Small intestine (tissue), 16 donors: ENCODE measurements at places on chromosomes 4 and X. TPM values are rescaled to one million over a fixed set of nuclear protein-coding genes. Genes with fewer than 3 reads are reported as not detected.

DNA sequence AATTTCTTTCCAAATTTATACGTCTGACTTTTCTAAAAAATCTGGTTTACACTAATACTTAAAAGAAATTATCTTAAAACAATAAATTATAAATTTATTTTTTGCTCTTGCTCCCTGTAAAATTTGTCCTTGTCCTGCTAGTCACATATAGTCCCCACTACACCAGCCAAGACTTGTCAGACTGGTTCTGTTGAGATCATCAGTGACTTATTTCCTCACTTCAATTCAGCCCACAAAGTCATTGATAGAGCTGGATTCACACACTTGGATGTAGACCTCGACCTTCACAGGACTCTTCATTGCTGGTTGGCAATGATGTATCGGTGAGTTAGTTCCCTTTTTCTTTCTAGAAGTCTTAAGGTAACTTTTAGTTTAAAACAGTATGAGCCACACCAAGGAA, at the start of gene TMPRSS11E:
TSS of gene TMPRSS11E (plus strand) at position 263 of the 400 bp plus-strand sequence. CDS start at position 313, 50 bp downstream.
- no peaks in the 10 kb centered on the region for H3K36me3 ChIP-seq
- no peaks in the 10 kb centered on the region for H3K27me3 ChIP-seq
- no peak for DNase-seq
- no peaks in the 10 kb centered on the region for H3K4me1 ChIP-seq
- H3K27ac ChIP-seq = no peak within 1 kb of the TSS

GRCh38 chrX:82335772-82336171, 1133.9 kb downstream of the SH3BGRL start:
- no peak for DNase-seq
- H3K27me3 ChIP-seq = no peaks in the 10 kb centered on the region
- H3K36me3 ChIP-seq = no peaks in the 10 kb centered on the region
- H3K27ac ChIP-seq = no peak overlapping the region
- no peaks in the 10 kb centered on the region for H3K4me1 ChIP-seq

- peaks cover 2% of the 10 kb centered on the region for H3K4me1 ChIP-seq
- H3K36me3 ChIP-seq = peaks cover 25% of the 10 kb centered on the region
- H3K4me3 ChIP-seq = no peak overlapping the region
- no peaks in the 10 kb centered on the region for H3K27me3 ChIP-seq
- no peak for DNase-seq
These were observed 21.7 kb downstream of the LETM1 start for GRCh38 chr4:1834047-1834775.

DNA sequence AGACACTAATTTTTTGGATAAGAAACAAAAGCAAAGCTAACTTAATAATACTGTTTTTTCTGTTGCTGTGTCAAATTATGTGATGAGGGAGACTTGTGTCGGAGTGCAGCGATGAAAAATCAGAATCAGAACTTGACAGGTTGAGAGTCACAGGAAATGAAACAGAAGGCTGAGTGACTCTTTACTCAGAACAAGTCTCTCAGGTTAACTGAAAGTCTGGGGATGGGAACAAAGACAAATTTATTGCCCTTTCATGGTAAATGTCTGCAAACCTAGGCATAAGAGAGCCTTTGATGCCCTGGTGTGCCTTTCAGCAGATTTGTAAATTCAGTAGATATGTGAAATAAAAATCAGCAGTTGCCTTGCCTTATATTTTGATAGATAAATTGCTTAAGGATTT, 96.0 kb downstream of the ADGRL3 start:
- DNase-seq = no peak
- no peaks in the 10 kb centered on the region for H3K36me3 ChIP-seq
- H3K4me1 ChIP-seq = no peaks in the 10 kb centered on the region
- no peaks in the 10 kb centered on the region for H3K27me3 ChIP-seq

Gene ATP2B3
- not detected for polyA plus RNA-seq

Gene ASIC5
- not detected for polyA plus RNA-seq

Gene RS1
- polyA plus RNA-seq = 0.03 TPM

DNA sequence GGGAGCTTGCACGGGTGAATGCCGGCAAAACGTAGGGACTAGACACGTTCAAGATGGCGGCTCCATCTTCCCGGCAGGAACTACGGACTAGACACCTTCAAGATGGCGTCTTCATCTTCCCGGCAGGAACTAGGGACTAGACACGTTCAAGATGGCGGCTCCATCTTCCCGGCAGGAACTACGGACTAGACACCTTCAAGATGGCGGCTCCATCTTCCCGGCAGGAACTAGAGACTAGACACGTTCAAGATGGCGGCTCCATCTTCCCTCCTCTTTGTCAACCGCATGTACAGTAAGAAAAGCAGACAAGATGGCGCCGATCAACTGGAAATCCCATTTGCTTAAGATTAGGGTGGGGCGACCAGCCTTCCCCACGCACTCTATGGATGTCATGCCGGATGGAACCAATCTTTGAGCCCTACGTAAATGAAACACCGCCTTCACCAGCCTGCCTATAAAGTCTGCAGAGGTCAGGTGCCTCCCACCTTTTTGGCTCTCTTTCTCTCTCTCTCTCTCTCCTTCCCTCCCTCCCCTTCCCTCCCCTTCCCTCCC, 222.4 kb downstream of the CRLF2 start:
- H3K27ac ChIP-seq = no peak overlapping the region
- no peaks in the 10 kb centered on the region for H3K4me1 ChIP-seq
- DNase-seq = peak; percentile 52
- H3K27me3 ChIP-seq = no peaks in the 10 kb centered on the region
- no peaks in the 10 kb centered on the region for H3K36me3 ChIP-seq

DNA sequence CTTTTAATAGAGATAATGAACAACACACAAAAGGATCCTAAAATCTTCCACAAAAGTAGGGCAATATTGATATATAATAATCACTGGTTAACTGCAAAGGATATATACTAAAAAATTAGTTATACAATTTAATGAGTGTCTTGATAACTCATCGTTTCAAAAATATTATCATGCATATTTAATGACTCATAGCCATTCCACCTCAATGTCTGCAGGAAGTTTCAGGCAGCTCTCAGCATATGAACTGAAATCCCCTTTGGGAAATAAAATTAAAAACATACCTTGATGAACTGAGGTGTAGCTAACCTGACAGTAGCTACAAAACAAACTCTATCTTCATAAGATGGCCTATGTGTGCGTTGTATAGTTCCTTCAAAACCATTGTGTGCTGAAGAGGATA, 62.9 kb downstream of the TMEM165 start:
- H3K27ac ChIP-seq = no peak overlapping the region
- no peaks in the 10 kb centered on the region for H3K4me1 ChIP-seq
- peaks cover 7% of the 10 kb centered on the region for H3K36me3 ChIP-seq
- H3K4me3 ChIP-seq = no peak overlapping the region
- no peak for DNase-seq
- no peaks in the 10 kb centered on the region for H3K27me3 ChIP-seq

DNA sequence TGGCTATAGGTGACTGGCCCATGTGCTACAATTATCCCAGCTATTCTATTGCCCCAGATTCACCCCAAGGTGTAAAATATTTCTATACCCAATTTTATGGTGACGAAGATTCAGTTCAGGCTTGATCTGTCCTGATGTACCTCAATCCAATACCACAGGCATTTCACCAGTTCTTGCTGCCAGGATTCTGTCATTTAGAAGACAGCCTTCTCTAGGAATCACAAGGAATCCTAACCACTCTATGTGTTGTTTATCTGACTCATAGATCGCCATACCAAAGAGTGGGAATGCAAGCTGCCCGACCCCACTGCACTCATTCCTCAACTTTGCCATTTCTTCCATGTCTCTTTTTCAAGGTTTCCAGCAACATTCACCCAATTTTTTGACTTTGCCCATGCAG, 355.0 kb upstream of the EMCN start:
- DNase-seq = no peak
- H3K36me3 ChIP-seq = no peaks in the 10 kb centered on the region
- no peaks in the 10 kb centered on the region for H3K27me3 ChIP-seq
- no peak overlapping the region for H3K27ac ChIP-seq
- H3K4me3 ChIP-seq = no peak overlapping the region
- H3K4me1 ChIP-seq = no peaks in the 10 kb centered on the region

GRCh38 chr4:139144161-139144859, 32.7 kb downstream of the ELF2 start:
- H3K27ac ChIP-seq = no peak overlapping the region
- no peaks in the 10 kb centered on the region for H3K4me1 ChIP-seq
- H3K4me3 ChIP-seq = no peak overlapping the region
- no peaks in the 10 kb centered on the region for H3K36me3 ChIP-seq

GRCh38 chr4:170758988-170759387, 669.2 kb upstream of the AADAT start:
- H3K4me3 ChIP-seq = no peak overlapping the region
- no peak for DNase-seq
- no peaks in the 10 kb centered on the region for H3K27me3 ChIP-seq
- H3K4me1 ChIP-seq = no peaks in the 10 kb centered on the region

Gene SCRG1
- 0.15 TPM for polyA plus RNA-seq

GRCh38 chrX:20742106-20742505, 475.4 kb upstream of the RPS6KA3 start:
- H3K36me3 ChIP-seq = no peaks in the 10 kb centered on the region
- H3K4me3 ChIP-seq = no peak overlapping the region
- H3K27me3 ChIP-seq = no peaks in the 10 kb centered on the region
- H3K4me1 ChIP-seq = no peaks in the 10 kb centered on the region

Gene LDB2
- 3.2 TPM for polyA plus RNA-seq

DNA sequence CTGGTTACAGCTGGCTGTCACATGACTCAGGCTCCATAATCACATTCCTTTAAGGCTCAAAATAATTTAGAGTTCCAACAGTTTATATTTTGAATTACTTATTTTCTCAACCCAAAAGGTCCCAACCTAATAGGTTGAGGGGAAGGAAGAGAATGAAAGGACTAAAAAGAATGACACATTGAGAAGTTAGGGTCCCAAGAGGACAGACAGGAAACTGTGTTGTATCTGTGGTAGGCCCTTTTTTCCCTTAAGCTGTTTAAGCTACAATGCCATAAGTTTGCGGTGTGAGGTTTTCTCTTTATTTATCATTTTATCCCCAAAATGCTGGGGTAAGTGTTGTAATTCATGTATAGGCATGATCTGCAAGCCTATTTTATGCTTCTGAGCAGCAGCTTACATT, 290.2 kb downstream of the ZNF674 start:
- H3K4me3 ChIP-seq = no peak overlapping the region
- no peak for DNase-seq
- no peaks in the 10 kb centered on the region for H3K4me1 ChIP-seq

- no peak overlapping the region for H3K27ac ChIP-seq
- H3K4me1 ChIP-seq = no peaks in the 10 kb centered on the region
- no peak overlapping the region for H3K4me3 ChIP-seq
- no peak for DNase-seq
These were observed 60.0 kb downstream of the C4orf50 start for GRCh38 chr4:5958199-5958735.

Gene ZAR1
- polyA plus RNA-seq = 0.03 TPM

Gene PTTG2
- polyA plus RNA-seq = not detected

Gene PLAC8
- polyA plus RNA-seq = 84.2 TPM

GRCh38 chr4:78951862-78952472, 12.7 kb upstream of the PAQR3 start:
- peak; percentile 59 for DNase-seq
- no peaks in the 10 kb centered on the region for H3K4me1 ChIP-seq
- H3K27ac ChIP-seq = no peak overlapping the region

Gene TRAPPC11
- 18.4 TPM for polyA plus RNA-seq

GRCh38 chrX:107683124-107683895, 55.0 kb downstream of the PRPS1 start:
- H3K4me3 ChIP-seq = no peak overlapping the region
- peak overlapping the region; percentile 84 for H3K27ac ChIP-seq
- DNase-seq = peak; percentile 55
- H3K4me1 ChIP-seq = peaks cover 20% of the 10 kb centered on the region
- no peaks in the 10 kb centered on the region for H3K27me3 ChIP-seq
- H3K36me3 ChIP-seq = no peaks in the 10 kb centered on the region

- H3K36me3 ChIP-seq = no peaks in the 10 kb centered on the region
- no peak for DNase-seq
- no peak overlapping the region for H3K4me3 ChIP-seq
- H3K27ac ChIP-seq = no peak overlapping the region
These were observed 93.2 kb upstream of the DIAPH2 start for GRCh38 chrX:96591421-96591820.

DNA sequence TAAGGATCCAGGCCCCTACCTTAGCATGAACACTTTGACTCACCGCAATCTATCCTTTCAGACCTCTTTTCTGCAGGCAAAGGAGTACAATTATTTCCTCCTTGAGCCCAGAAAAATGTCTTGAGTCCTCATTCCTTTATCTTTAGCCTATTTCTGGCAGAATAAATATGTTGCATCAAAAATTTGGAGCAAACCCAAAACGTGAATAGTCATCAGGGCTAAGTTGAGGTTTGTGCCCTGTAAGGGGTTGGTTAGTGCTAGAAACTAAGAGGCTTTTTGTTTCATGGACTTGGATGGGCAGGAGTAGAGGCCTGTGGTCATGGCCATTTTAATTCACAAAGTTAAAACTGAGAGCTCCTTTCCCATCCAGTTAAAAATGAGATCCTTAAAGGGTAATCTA, 460.3 kb downstream of the GBA3 start:
- H3K36me3 ChIP-seq = no peaks in the 10 kb centered on the region
- H3K27me3 ChIP-seq = no peaks in the 10 kb centered on the region
- no peak overlapping the region for H3K27ac ChIP-seq
- H3K4me3 ChIP-seq = no peak overlapping the region
- no peaks in the 10 kb centered on the region for H3K4me1 ChIP-seq

DNA sequence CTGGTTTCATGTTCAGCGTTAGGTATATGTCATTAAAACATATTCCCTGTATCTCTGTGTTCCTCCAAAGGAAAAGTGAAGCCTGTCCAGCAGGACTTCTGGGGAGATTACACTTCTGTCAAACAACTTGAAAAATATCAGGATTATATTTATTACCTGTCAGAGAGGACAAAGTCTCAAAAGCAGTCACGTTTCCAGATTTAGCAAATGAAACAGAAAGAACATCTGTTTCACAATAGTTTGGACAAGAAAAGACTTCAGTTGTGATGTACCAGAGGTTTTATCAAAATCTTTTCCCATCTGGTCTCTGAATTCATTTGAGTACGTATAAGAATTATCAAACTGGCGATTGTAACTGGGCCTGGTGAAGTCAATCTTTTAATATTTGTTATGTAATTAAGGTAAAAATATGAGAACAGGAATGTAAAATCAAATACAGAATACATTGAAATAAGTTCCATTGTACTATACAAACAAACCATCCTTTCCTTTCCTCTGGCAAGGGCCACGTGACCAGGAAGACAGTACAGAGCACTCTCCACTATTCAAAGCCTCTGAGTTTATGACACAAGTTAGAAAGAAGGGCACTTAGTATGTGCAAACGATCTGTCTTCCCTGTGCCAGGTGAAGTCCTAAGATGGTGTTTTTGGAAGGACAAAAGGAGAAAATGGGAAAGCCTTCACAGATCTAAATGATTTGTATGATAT, 3.2 kb downstream of the CASP3 start:
- H3K27me3 ChIP-seq = no peaks in the 10 kb centered on the region
- H3K36me3 ChIP-seq = peaks cover 3% of the 10 kb centered on the region
- peaks cover 21% of the 10 kb centered on the region for H3K4me1 ChIP-seq
- no peak overlapping the region for H3K4me3 ChIP-seq

Gene CLCN4
- polyA plus RNA-seq = under 0.01 TPM

DNA sequence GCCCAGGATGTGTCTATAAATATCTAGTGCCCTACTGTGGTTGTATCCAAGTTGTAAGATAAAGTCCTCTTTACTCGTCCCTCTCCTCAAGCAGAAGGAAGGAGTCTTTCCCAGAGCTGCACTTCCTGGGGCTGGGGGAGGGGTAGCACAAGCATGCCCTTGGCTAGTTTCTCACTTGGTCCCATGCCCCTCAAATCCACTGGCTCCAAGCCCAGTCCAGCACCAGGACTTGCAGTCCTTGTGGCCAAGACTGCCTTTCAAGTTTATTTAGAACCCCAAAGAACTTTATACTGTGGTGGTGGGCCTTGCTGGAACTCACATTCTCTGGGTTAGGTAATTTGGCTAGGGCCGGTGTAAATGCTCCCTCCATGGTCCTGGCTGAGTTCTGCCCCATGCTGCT, 43.2 kb upstream of the SLC10A4 start:
- H3K27ac ChIP-seq = no peak overlapping the region
- H3K27me3 ChIP-seq = no peaks in the 10 kb centered on the region
- H3K4me3 ChIP-seq = no peak overlapping the region
- H3K4me1 ChIP-seq = no peaks in the 10 kb centered on the region
